NCI-H187 (cell line): ENCODE measurements at places on chromosomes 7 and 10.
A peak's percentile ranks its signal among the peaks of the same experiment; 100 is the strongest.

GRCh38 chr10:75468612-75469005, 37.2 kb downstream of the LRMDA start:
- no peak for DNase-seq

DNA sequence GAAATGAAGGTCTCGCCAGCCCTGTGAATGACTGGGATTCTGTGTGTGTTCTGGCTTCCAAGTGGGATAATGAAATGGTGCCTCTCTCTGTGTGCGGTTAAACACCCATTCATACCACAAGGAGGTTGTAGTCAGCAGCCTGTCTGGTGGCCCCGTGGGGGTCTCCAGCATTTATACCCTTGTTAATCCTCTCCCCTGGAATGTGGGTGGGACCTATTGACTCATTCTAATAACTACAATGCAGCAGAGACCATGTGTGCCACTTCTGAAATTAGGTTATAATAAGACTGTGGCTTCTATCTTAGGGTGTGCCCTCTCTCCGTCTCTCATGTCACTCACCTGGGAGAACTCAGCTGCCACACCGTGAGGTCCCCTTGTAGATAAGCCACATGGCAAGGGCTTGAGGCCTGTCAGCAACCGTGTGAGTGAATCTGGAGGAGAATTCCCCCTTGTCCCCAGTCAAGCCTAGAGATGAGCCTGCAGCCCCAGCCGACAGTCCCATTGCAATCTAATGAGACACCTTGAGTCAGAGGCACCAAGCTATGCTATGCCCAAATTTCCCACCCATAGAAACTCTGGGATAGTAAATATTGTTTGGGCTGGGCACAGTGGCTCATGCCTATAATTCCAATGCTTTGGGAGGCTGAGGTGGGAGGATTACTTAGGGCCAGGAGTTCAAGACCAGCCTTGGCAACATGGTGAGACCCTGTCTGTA, 106.8 kb downstream of the GALNT17 start:
- no peak for DNase-seq

DNA sequence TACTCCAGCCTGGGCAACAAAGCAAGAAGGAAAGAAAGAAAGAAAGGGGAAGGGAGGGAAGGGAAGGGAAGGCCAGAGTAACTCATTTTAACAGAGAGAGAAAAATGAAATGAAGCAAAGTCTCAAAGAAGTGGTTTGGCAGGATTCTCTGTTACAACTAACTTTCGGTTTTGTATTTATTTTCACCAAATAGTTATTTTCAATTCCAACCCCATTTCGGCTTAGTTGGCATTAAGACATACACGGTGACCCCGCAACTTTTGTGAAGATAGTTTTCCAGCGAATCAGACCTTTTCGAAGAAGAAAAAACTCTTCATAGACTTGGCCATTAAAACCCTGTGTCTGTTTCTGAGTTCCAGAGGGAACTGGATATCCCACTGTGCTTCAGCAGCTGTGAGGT, 45.2 kb upstream of the LYZL2 start:
- DNase-seq: no peak

- no peak for DNase-seq
Measured at GRCh38 chr7:156759143-156759542, 118.6 kb downstream of the RNF32 start.

- DNase-seq: no peak
Measured at GRCh38 chr7:142854372-142855113, at the start of gene EPHB6. Gene EPHB6 (plus strand): TSS chr7:142855076. CDS start chr7:142863228, 8,152 bp downstream.

- DNase-seq: no peak
Measured at GRCh38 chr7:151194188-151194587, 7.1 kb upstream of the ASB10 start.

- DNase-seq: no peak
Measured at GRCh38 chr7:88140947-88141346, 78.9 kb downstream of the SRI start.

- no peak for DNase-seq
Measured at GRCh38 chr10:77978360-77978759, 51.0 kb downstream of the POLR3A start.

GRCh38 chr10:15378569-15378968, 7.5 kb upstream of the FAM171A1 start:
- no peak for DNase-seq

- no peak for DNase-seq
Measured at GRCh38 chr10:49601857-49602256, 8.3 kb upstream of the SLC18A3 start.

- no peak for DNase-seq
Measured at GRCh38 chr7:80017101-80017698, 117.4 kb upstream of the GNAI1 start.

DNA sequence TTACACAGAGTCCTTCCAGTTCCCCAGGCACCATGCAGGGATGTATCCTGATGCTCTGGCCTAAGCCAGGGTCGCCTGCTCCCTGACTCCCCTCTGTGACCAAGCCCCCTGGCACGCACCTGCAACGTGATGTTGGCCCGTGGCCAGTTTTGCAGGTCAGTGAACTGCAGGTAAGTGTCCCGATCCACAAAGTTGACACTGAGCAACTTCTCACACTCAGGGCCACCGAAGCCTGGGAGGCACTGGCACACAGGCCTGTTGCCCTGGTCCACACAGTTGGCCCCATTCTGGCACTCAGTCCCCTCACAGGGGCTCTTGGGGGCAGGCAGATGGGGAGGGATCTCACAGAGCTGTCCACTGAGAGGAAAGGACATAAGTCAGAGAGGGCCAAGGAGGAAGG, 174.3 kb downstream of the LCOR start:
- DNase-seq: no peak

- no peak for DNase-seq
Measured at GRCh38 chr10:6014241-6014761, 37.0 kb upstream of the IL15RA start.

DNA sequence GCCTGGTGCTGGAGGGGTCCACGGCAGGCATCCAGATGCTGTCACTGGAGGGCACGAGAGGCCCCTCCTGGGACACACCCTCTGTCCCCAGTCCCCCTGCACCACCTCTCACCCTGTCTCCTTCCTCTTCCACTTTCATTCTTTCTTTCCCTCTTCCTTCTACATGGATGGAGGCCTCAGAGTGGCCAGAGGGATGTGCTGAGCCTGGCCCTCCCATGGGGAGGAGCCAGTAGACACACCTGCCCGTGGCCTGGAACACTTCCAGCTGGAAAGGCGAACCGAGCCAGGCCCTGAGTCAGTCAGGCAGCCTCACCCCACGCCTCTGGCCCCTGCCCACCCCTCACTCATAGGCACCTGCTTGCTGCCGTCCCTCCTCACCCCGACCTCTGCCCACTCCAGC, 55.9 kb upstream of the MXI1 start:
- peak; percentile 38 for DNase-seq

GRCh38 chr7:89661876-89662275, 492.4 kb upstream of the STEAP1 start:
- no peak for DNase-seq

DNA sequence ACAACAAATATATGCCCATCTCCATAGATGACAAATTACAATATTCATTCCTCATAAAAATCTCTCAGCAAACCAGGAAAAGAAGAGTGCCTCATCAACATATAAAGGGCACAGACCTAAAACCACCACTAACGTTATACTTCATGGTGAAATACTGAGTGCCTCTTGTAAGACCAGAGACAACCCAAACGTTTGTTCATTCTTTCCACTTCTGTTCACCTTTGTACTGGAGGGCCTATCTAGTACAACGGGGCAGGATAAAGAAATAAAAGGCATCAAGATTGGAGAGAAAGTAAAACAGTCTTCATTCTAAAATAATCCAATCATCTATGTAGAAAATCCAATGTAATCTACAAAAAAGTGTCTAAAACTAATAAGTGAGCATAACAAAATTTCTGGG, 79.1 kb downstream of the LARP4B start:
- DNase-seq: no peak

DNA sequence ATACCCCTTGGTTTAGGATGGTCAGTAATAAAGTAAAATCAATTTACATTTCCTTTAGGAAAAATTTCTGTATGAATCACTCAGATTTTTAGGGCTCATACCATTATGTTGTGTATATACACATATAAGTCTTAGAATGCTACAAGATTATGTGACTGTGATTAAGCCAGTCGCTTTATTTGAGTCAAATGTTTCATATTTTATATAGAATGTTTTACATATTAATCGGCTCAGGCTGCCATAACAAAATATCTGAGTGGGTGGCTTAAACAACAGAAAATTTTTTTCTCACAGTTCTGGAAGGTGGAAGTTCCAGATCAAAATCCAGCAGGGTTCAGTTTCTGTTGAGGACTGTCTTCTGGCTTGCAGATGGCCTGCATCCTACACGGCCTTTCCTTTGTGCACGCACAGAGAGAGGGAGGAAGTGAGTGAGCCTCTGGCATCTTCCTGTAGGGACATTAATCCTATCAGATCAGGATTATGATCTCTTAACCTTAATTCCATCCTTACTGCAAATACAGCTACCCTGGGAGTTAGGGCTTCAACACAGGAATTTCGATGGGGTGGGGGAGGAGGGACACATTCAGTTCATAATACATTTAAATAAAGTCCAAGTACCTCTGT, 198.0 kb downstream of the PHF14 start:
- no peak for DNase-seq

GRCh38 chr7:149733131-149733923, 40.1 kb downstream of the ZNF467 start:
- DNase-seq: no peak

GRCh38 chr10:100163704-100164621, 21.9 kb downstream of the ERLIN1 start:
- no peak for DNase-seq

- DNase-seq: no peak
Measured at GRCh38 chr7:82430500-82431465, 12.8 kb downstream of the CACNA2D1 start.

DNA sequence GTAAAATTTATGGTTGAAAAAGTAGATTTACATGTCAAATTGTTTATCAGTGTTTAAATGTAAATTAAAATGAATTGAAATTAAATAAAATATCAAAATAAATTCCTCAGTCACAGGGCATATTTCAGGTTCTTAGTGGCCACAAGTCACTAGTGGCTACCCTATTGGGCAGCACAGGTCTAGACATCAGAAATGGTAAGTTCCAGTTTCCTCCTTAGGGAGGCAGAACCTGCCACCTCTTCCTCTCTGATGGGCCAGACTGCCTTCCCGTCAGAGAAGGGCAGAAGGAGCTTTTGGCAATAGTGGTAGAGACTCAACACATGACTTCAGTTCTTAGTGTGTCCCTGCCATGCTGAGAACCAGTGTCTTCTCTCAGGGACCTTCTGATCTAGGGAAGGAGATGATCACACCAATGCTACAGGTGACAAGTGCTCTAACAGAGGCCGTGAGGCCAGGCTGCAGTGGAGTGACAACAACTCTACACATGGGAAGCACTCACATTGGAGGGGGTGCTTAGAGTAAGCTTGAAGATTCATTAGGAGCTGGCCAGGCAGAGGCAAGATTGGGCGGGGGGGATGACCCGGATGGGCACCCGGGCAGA, 14.4 kb upstream of the PCBD1 start:
- DNase-seq: no peak

DNA sequence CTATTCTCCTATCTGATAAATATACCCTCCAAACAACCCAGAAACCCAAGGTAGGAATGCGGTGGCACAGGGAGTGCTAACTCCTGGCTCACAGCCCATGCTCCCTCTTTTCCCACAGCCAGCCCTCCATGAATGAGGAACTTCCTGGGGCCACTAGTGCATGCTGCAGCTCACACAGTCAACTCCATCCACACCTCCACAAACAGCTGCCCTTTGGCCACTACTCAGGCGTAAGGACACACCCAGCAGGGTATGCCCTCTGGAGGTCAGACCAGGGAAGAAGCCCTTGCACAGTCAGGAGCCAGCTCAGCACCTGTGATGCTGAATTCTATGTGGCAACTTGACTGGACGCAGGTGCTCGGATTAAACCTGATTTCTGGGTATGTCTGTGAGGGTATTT, 85.2 kb upstream of the PIK3CG start:
- no peak for DNase-seq

DNA sequence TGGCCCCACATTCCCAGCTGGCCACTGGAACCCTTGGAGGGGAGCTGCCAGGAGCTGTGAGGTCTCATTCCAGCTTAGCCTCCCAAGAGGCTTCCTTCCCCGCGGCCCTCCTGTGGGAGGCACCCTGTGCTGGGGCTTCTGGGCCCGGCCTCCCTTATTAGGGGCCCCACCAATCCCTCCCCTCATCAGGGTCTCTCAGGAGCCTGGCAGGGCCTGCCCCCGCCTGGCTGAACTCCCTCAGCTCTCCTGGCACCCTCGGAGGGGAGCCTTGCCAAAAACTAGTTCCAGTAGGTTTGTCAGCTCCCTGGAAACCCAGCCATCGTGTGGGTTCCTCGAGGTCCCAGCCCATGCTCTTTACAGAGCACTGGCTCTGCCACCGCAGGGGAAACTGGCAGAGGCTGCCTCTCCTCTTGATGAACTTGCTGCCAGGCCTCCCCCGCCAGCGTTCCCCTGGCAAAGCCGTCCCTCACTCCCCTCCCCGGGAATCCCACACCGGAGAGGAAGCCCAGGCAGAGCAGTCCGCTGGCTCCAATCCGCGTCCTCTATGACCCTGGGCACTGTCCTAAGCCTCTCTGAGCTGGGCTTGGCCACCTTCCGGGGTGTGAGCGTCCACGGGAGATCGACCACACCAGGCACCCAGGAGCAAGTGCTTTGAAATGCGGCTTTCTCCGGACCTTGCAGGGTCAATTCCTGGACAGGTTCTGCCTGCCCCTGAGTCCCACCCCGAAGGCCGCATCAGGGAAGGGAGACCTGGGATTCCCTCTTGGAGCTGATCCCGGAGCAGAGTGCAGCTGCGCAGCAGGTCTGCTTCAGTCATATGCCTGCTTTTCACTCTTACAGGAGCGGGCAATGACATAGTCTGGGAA, 139.8 kb downstream of the ARHGAP22 start:
- no peak for DNase-seq

- DNase-seq: no peak
Measured at GRCh38 chr10:101286248-101287046, 57.2 kb upstream of the LBX1 start.

DNA sequence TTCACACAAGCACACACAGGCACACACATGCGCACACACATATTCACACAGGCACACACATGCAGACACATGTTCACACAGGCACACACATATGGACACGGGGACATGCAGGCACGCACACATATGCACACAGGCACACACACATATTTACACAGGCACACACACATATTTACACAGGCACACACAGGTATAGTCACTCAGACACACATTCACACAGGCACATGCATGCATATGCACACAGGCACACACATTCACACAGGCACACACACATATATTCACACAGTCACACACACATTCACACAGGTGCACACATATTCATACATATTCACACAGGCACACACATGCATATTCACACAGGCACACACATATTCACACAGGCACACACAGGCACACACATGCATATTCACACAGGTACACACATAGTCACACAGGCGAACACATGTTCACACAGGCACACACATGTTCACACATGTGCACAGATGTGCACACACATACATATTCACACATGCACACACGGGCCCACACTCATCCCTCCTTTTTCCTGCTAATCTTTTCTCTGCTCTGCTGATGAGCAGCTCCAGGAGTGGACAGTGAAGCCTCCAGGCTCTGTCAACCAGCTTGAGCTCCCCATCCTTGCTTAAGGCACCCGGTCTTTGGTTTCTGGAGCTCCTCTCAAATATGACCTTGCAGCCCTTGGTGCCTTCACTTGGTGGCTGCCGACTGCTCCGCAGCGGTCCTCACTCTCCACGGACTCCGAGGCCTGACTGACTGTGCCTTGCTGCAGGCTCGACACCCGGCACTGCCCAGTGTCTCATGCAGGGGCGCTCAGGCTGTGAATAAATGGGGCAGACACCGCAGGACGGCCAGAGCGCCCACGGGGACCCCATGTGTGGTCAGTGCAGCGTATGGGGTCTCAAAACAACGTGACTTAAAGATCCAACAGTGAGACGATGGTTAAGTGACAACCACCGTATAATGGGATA, 581.2 kb upstream of the MGMT start:
- no peak for DNase-seq

- DNase-seq: no peak
Measured at GRCh38 chr7:45184326-45185027, 26.9 kb downstream of the RAMP3 start.
